ENCODE measurements at places on chromosomes 2 and 18. TPM values are rescaled to one million over a fixed set of nuclear protein-coding genes. Genes with fewer than 3 reads are reported as not detected.

SNRPD1 gene
- 14.5 TPM for total RNA-seq

OXER1 gene
- under 0.01 TPM for total RNA-seq

RAPGEF4 gene
- 1.8 TPM for total RNA-seq

RNF125 gene
- 0.30 TPM for total RNA-seq

EGR4 gene
- not detected for total RNA-seq

IL37 gene
- not detected for total RNA-seq

KLHL41 gene
- 0.34 TPM for total RNA-seq

NETO1 gene
- total RNA-seq, result 0.74 TPM

ANKRD30B gene
- not detected for total RNA-seq

BIN1 gene
- total RNA-seq, result 38.8 TPM

COL4A3 gene
- total RNA-seq, result not detected

CRYBA2 gene
- total RNA-seq, result not detected

ACMSD gene
- total RNA-seq, result not detected
